ENCODE measurements at places on chromosomes 2 and 18. TPM values are rescaled to one million over a fixed set of nuclear protein-coding genes. Genes with fewer than 3 reads are reported as not detected.

The DNER gene
- not detected for total RNA-seq

The DSG1 gene
- not detected for total RNA-seq

The GBX2 gene
- 0.25 TPM for total RNA-seq

The ALLC gene
- not detected for total RNA-seq

The PCARE gene
- total RNA-seq: under 0.01 TPM

The PDE11A gene
- total RNA-seq: not detected

The EMX1 gene
- total RNA-seq: not detected

The CPLX4 gene
- total RNA-seq: not detected

The PPP1R1C gene
- not detected for total RNA-seq

The PROC gene
- total RNA-seq: not detected

The KIF5C gene
- total RNA-seq: not detected

The LOXHD1 gene
- not detected for total RNA-seq
